NCI-H1092 treated with DMSO at 0.1 percent for 48 hours (cell line): ENCODE measurements at places on chromosomes 11 and 22.

DNA sequence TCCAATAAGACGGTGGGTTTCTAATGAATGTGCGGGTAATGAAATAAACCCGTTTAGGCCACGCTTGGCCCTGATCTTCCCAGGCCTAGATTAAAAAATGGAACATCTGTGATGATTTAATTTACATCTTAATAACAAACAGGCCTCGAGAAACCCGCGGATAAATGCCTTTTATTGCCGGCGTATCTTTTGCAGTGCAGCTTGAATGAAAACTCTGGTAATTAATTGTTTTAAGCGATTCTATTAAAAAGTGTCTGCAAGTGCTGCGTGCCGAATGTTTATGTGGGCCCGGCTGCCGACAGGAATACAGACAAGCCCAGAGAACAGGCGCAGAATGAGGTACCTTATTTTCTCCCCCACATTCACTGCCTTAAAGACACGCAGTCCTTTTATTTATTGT is 420.7 kb downstream of the MN1 start:
- DNase-seq: no peak

GRCh38 chr22:24805790-24806662 is at the start of gene SGSM1:
Gene SGSM1, plus strand, starts transcription at chr22:24806211. Its CDS starts 115 bp downstream, at chr22:24806326.
- peak; percentile 70 for DNase-seq

- DNase-seq: peak; percentile 72
These were observed 121.3 kb downstream of the APOL5 start for GRCh38 chr22:35838855-35839576.

DNA sequence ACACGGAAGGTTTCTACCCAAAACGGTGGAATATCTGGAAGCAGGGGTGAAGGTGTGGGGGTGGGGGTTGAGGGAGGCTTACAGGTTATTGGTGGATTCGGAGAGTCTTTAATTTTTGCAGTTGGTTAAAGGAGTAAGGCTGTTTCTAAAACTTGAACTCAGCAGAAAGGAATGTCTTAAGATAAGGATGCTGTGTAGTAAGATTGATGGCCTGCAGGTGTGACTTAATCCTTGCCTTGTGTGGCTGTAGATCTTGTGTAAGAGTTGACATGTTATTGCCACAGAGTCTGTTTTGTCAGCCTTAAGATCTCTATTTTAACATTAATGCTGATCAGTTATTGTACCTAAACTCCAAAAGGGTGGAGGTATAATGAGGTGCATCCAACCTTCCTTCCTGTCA is 16.4 kb upstream of the OR6M1 start:
- no peak for DNase-seq

DNA sequence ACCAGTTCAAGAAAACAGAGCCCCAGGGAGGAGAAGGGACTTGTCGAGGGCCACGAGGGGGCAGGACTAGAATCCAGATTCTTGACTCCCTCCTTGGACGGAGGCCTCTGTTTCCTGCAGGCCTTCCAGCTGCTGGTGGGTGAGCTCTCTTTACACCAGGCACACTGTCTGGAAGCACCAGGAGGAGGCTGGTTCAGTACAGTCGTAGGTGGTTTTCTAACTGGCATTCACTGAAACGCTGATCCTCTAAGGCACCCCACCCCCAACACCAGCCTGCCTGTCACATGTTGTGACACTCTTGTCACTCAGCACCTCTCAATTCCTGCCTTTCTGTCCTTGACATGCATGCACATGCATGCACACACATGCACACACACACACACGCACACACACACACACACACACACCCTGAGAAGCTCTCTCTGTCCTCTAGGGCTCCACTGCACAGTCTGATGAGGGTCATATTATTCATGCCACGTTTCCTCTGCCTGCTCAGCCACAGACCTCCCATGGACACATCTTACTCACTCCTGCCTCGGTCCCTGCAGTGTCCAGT is 751 bp downstream of the MS4A10 start:
- DNase-seq: no peak

DNA sequence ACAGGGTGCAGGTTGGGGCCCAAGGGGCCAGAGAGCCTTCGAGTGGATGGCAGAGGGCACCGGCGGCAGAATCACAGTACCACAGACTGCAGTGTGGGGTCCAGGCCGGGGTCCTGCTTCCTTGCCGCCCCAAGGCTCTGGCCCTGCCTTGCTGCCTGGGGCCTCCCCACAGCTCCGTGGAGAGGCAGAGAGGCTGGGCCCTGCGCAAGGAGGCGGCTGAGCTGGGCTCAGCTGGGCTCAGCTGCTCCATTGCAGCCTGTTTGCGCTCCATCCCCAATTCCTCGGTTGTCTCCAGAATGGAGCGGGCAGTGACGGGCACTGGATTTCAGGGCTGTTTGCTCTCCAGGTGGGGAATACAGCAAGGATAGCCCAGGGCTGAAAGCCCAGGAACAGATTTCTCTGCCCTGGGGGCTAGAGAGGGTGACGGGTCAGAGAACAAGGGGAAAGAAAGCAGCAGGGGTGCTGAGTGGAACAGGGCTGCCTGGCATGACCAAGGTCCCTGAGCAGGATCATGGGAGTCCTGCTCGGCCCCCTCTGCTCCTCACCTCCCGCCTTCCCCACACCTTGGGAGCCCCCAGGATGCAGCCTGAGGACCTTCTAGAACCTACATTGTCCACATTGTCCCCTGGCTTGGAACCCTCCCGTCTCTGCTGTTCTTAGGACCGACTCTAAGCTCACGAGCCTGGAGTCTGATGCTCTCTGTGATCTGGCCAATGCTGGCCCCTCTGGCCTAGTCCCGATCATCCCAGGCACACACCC is 18.9 kb downstream of the MRGPRG start:
- DNase-seq: no peak

GRCh38 chr11:34145847-34146381 is 40.5 kb downstream of the NAT10 start:
- no peak for DNase-seq

DNA sequence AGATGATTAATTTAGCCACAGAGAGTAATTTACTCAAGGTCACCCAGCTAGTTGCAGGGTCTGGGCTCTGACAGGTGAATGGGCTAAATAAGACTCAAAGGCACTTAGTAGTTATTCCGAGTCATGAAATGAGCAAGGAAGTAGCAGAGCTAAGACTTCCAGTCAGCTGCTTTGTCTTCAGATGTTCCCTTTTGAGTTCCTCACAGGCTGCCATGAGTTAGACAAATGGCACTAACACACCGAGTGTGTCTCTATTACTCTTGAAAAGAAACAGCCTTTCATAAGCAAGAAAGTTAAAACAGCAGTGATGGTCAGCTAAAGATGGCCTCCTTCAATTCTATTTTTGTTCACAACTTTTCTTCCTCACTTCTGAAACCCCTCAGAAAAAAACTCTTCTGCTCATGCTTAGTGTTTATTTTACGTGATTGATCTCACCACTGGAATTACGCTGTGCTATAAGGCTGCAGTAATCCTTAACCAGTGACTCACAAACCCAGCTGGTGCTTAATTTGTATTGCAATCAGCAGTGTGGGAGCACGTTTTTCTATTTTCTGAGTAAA is 389.1 kb downstream of the AASDHPPT start:
- no peak for DNase-seq

DNA sequence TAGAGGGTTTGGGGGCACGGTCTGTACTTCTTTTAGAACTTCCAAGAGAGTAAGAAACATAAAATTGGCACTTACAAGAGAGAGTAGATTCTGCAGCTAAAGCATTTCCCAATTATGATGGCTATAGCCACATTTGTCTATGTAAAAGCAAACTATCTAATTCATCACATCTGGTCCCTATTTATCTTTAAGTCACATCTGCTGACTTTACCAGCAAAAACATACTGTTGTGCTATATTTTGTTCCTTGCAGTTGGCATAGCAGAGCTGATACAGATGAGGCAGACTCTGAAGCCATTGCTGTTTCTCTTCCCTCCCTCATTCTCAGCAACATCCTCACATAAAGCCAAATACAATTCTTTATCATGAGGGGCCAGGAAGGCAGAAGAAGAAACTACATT is 1533.5 kb upstream of the RAG2 start:
- no peak for DNase-seq

DNA sequence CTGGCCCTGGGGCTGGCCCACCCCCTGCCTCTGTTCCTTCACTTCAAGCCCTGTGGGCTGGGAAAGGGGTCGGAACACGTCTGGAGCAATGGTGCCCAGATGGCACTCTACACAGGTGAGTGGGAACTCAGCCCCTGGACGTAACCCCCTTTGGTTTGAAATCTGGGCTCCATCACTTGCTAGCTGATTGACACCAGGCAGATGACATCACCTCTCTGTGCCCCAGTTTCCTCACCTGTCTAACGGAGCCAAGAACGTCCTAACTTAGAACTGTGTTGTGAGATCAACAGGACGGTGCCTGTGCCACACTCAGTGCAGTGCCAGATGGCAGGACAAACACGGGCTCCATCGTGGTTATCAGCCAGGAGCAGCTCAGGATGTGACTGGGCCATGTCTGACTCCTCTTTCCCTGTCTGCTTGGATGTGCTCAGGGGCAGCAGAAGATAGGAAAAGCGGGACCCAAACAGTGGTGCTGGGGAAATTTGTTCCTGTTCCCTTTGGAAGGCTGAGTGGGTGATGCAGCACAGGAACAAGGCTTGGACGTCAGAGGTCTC is 24.4 kb downstream of the NPTXR start:
- no peak for DNase-seq

GRCh38 chr11:31817054-31817620 is 6.0 kb upstream of the PAX6 start:
- DNase-seq: no peak

GRCh38 chr22:20966883-20967696 is at the start of gene AIFM3:
Gene AIFM3, plus strand, starts transcription at chr22:20967255. Its CDS starts 690 bp downstream, at chr22:20967945.
- DNase-seq: no peak

DNA sequence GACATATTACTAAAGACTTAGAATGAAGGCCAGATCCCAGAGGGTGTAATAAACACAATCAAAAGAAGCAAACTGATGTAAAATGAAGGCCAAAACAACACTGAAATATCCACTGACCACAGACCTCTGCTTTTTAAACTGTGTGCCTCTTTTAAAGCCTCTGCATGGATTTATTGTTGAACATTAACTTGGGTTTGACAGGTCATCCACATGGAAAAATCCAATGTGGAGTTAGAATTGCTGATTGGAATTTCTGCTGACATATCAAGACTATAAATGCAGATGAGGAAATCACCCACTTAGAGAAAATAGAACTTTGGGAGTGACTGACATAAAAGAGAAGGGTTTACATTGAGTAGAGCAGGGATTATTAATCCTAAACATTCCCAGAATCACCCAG is 853.9 kb upstream of the RAG2 start:
- no peak for DNase-seq

DNA sequence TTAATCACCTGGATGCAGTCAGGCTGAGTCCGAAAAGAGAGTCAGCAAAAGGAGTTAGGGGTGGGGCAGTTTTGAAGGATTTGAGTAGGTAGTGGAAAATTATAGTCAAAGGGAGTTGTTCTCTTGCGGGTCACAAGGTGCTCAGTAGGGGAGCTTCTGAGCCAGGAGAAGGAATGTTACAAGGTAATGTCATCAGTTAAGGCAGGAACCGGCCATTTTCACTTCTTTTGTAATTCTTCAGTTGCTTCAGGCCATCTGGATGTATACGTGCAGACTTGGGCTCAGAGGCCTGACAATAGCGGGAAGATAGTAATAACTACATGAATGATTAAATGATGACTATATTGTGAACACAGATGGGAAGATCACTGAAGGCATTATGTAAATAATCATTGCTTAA is 6.2 kb downstream of the SC5D start:
- no peak for DNase-seq

DNA sequence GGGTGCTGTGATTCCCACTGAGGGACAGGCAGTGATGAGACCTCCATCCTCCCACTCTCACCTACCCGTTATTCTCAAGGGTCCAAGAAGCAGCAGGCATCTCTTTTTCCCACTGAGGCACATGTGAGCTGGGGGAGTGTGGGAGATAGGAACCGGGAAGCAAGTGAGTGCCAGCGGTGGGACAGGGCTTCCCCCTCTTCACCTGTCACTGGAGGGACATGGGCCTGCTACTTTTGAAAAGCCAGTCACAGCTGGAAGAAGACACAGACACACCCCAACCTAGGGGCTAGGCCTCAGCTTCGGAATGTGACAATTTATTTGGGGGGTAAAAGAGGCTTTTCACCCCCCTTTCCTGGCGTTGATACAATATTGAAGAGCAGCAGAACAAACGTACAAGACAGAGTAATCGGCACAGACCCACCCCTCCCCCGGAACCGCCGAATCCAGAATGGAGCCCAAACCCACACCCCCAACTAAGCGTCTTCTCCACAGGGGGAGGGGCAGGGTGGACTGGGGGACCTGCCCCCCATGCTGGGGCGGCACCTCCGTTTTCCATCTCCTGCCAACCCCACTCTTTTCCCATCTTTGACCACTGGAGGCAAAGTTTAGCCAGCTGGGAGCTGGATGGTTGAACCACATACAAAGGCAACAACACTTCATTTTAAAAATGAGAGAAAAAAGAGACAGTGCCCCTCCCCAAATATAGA is 10.7 kb downstream of the CBX6 start:
- DNase-seq: no peak

DNA sequence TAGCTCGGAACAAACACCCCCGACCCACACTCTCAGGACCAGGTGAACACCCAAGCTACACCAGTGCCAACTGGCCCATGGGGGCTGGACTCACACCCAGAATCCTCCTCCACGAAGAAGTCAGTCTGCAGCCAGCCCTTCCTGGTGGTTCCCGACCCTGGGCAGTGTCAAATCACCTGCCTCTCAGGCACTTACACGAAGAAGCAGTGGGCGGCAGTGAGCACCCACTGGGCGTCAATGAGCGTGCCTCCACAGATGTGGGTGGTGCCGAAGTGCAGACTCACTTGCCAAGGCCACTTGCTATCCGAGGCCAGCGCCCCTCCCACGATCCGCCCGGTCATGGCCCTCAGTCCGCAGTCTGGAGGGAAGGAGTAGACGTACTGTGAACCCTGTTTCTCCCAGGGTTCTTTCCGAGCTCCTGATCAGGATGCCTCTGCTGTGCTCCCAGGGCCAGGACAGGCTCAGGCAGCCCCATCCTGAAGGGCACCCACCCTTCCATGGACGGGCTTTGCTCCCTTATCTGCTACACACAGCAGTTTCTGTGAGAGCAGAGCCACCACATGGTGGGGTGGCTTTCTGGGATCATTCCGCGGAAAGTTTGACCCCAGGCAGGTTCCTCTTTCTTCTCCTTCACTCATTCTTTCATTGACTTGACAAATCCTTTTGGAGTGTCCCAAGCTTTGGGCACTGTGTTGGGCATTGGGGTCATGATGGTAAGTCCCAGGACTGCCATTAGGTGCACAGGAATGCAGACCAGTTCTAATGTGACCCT is 19.4 kb downstream of the TMPRSS13 start:
- DNase-seq: no peak

GRCh38 chr11:77557553-77557952 is 32.2 kb upstream of the AQP11 start:
- DNase-seq: peak; percentile 41

GRCh38 chr11:67372993-67373647 is at the start of gene CLCF1:
Gene CLCF1, minus strand, starts transcription at chr11:67373598. Its CDS starts 59 bp downstream, at chr11:67373539.
- DNase-seq: no peak
